ENCODE measurements at places on chromosomes 4 and X.

- DNase-seq: peak; percentile 91
Measured at GRCh38 chr4:67700738-67701516, at the start of gene UBA6. UBA6 (minus strand) TSS chr4:67701155; CDS start chr4:67701119, 36 bp downstream.

DNA sequence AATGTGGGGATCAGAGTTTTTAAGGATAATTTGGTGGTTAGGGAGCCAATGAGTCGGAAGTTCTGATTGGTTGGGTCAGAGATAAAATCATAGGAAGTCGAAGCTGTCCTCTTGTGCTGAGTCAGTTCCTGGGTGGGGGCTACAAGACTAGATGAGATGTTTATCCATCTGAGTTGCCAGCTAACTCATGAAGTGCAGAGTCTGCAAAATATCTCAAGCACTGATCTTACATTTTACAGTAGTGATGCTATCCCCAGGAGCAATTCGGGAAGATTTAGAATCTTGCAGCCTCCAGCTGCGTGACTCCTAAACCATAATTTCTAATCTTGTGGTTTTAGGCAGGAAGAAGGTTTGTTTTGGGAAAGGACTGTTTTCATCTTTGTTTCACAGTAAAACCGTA lies 565.8 kb upstream of the SPANXN1 start:
- DNase-seq: no peak

GRCh38 chrX:48101443-48101842 lies 29.0 kb upstream of the SPACA5B start:
- DNase-seq: no peak

- no peak for DNase-seq
Measured at GRCh38 chr4:128787509-128788311, 21.8 kb upstream of the JADE1 start.

DNA sequence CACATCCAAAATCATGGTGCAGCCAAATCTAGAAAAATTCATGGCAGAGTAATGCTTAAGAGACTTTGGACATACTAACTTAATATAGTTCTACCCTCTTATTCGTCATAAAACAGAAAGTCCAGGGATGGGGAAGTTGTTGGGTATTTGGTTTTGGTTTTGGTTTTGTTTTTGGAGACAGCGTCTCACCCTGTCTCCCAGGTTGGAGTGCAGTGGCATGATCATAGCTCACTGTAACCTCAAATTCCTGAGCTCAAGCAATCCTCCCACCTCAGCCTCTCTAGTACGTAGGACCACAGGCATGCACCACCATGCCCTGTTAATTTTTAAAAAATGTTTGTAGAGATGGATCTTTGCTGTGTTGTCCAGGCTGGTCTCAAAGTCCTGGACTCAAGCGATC lies 271.8 kb upstream of the TENM3 start:
- no peak for DNase-seq

DNA sequence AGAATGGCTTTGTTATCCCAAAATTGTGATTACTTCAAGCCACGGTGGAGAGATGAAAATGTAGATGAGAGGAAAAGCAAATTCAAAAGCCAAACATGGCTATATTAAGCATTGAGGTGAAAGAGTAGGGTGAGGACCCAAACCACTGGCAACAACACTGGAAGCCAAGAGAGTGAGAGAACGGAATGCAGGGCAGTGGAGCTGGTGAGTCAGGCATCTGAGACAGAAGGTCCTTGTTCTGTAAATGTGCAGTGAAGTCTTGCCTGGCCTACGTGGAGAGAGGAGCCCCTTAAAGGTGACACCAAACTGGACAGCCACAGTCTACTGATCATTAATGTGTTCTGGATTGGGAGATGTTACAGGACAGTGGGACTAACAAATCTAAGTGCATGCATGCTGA lies 22.8 kb upstream of the SEC24B start:
- no peak for DNase-seq

GRCh38 chr4:153506341-153507309 lies 40.5 kb downstream of the TMEM131L start:
- DNase-seq: no peak

GRCh38 chr4:169414913-169415312 lies 144.2 kb upstream of the SH3RF1 start:
- no peak for DNase-seq

- DNase-seq: no peak
Measured at GRCh38 chr4:149785696-149786431, 29.8 kb downstream of the IQCM start.

- DNase-seq: no peak
Measured at GRCh38 chr4:18369561-18369960, 348.0 kb upstream of the LCORL start.

GRCh38 chr4:48190839-48191238 lies 56.8 kb upstream of the TXK start:
- no peak for DNase-seq

All from GM18507 (cell line).